ENCODE measurements at places on chromosomes 13 and 19.

GRCh38 chr13:71773531-71773930 is 93.5 kb downstream of the DACH1 start:
- DNase-seq, result no peak

GRCh38 chr19:51783372-51783771 is 11.6 kb upstream of the FPR3 start:
- no peak for DNase-seq

DNA sequence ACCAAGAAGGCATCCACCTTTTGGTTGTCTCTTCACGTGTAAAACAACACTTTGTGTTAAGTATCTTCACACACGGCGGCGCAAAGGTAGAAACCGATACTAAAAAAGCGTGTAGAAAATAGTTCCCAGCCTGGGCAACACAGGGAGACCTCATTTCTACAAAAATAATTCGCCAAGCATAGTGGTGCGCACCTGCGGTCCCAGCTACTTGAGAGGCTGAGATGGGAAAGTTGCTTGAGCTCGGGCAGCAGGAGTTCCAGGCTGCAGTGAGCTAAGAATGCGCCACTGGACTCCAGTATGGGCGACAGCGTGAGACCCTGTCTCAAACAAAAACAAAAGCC is 573 bp upstream of the ERCC5 start:
- no peak for DNase-seq

- no peak for DNase-seq
Observed at GRCh38 chr19:2888731-2889224, 11.9 kb upstream of the ZNF57 start.

DNA sequence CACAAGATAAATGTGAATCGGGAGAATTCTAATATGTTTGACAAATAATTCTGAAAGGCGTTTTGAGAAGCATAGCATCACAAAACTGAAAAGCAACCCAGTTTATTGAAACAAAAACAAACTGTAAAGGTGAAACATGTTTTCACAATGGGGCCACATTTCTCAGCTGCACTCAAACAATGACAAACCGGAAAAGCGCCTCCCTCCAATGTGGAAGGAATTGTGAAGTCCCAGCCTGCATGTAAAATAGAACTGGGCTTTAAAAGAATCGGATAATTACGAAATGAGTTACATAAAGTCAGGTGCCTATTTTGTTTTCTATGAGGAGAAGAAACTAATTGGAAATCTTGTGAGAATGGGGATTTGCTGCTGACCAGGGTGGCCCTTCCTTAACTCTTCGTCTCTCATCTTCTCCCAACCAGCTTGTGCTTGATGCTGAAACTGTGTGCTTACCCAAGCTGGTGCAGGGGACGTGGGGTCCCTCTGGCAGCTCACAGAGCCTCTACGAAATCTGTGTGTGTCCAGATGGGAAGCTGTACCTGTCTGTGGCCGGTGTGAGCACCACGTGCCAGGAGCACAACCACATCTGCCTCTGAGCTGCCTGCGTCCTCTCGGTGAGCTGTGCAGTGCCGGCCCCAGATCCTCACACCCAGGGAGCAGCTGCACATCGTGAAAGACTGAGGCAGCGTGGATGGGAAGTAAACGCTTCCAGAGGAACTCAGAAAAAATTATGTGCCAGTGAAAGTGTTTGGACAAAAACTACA is 109.4 kb downstream of the SACS start:
- DNase-seq, result no peak

GRCh38 chr13:112103961-112104880 is 37.3 kb downstream of the SOX1 start:
- no peak for DNase-seq

DNA sequence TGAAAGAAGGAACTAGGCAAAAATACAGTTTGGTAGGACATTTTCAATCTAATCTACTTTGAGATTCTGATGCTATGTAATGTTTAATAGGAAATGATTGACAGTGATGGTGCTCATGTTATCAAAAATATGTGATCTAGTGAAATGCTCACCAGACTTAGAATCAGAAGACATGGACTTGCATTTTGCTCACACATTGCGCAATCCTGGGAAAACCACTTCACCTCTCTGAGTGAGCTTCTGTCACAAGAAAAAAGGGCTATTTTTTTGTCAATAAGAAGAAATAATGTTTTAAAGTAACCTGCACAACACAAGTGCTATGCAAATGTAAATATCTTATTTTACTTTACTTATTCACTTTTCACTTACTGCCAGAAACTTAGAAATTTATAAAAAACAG is 380.9 kb upstream of the HTR2A start:
- DNase-seq, result no peak

GRCh38 chr13:103067751-103068555 is 1.7 kb upstream of the SLC10A2 start:
- DNase-seq, result no peak

DNA sequence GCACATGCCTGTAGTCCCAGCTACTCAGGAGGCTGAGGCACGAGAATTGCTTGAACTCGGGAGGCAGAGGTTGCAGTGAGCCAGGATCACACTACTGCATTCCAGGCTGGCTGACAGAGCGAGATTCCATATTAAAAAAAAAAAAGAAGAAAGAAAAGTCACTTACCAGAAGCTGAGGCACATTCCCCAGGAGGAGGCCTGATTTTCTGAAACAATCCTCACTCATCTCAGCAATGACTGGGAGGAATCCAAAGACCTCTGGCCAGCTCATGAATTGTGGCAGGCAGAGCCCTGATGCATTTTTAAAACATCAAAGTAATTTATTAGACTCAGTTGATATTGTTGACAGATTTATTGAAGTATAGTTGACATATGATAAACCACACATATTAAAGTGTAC is 206.3 kb downstream of the FOXO1 start:
- no peak for DNase-seq

GRCh38 chr13:85879014-85879413 is 79.8 kb upstream of the SLITRK6 start:
- no peak for DNase-seq

DNA sequence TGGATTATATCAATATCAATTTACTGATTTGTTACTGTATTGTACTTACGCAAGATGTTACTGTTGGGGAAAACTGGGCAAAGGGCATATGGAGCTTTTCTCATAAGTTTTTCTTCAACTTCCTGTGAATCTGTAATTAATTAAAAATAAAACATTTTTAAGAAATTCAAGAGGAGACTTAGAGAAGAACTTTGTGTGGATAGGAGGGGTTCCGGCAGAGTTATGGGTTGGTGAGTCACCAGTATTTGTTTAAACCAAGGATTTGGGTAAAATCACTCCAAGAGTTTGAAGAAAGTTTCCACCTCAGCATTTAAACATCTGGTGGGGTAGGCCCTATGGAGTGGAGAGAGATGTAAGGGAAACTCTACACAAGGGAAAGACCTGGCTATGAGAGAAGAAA is 379.6 kb downstream of the TSHZ3 start:
- no peak for DNase-seq

DNA sequence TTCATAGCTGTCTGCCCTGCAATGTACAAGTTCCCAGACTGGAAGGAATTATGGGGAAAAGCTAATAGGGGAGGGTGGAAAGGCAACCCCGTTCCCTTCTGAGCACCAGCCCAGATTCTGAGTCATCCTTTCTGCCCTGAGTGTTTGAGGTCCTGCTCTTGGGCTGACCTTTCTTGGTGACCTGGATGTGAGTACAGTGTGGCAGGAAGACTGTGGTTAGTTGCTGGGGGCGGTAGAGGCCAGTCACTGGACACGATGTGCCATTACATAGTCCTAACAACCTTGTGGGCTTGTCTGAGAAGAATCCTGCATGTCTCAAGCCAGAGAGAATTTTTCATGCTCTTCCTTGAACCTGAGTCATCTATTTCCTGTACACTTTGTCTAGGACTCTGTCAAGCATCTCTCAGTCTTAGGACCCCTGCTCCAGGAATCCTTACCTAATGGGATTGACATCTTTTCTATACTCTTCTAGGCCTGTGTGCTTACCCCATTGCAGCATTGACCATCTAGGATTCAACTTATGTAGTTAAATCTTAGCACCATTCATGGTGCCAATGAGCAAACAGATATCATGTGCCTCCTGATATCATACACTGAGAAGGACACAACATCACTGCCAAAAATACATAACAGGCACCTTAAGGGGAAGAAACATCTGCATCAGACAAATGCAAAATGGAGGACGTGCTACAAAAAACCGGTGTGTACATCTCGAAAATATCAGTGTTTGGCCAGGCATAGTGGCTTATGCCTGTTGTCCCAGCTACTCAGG is 8.1 kb upstream of the ANGPTL4 start:
- DNase-seq, result peak; percentile 57

GRCh38 chr13:76620036-76620435 is 266.2 kb downstream of the KCTD12 start:
- DNase-seq, result no peak

DNA sequence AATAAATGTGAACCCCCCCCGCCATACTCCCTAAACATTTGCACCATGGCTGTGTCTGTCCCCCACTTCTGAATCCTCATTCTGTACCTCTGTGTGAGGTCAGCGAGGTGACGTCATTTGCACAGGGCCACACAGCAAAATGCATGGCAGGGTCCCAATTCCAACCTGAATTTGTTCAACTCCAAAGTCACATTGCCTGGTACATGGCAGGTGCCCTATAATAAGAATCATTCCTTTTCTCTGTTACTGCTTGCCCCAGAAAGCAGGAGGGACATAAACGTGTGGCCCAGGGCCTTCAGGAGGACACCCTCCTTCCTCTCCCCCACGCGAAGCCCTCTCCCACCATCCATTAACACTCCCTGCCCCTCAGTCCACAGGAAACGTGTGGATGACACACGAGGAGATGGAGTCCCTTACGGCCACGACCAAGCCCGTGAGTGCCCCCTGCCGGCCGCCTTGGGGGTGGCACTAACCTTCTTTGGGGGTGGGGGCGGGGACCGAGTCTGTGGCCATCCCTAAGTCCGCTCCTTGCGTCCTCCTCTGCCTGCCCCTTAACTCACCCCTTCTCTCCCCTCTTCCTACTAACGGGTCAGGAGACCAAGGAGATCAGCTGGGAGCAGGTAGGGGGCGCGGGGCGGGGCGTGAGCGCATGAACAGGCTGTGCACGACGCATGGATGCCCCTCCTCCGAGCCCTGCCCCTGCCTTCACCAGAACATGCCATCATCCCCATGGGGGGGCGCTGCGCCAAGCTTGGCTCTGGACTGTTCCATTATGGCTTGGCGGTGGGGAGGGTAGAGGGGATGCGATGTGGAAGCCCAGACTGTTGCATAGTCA is 9.4 kb downstream of the HRC start:
- peak; percentile 74 for DNase-seq

GRCh38 chr13:37345869-37346268 is 240.4 kb upstream of the CSNK1A1L start:
- no peak for DNase-seq

- DNase-seq, result peak; percentile 100
Observed at GRCh38 chr19:34075661-34076091, 96.6 kb upstream of the LSM14A start.

DNA sequence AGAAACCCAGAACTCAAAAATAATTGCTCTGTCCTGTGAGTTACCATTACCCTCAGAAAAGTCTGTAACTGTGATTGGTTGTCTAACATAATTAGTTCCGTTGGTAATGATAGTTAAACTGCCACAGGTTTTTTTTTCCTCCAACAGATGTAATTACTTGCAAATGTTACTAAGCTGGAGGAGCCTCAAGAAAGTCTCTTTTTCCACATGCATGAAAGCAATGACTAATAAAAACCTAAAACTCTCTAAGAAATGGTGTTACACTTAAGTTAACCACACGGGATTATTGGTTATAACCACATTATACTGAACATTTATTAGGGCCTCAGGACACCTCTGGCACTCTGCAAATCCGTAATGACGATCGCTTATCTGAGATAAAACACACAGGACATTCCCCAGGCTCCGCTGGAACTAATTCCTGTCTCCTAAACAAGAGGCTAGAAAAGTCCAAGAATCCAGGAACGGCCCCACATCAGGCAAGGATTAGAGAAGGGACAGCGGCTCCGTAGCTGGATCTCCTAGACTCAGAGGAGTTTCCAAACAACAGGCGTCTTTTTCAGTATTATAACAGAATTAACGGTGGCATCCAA is 753 bp downstream of the ZNF235 start:
- peak; percentile 25 for DNase-seq

DNA sequence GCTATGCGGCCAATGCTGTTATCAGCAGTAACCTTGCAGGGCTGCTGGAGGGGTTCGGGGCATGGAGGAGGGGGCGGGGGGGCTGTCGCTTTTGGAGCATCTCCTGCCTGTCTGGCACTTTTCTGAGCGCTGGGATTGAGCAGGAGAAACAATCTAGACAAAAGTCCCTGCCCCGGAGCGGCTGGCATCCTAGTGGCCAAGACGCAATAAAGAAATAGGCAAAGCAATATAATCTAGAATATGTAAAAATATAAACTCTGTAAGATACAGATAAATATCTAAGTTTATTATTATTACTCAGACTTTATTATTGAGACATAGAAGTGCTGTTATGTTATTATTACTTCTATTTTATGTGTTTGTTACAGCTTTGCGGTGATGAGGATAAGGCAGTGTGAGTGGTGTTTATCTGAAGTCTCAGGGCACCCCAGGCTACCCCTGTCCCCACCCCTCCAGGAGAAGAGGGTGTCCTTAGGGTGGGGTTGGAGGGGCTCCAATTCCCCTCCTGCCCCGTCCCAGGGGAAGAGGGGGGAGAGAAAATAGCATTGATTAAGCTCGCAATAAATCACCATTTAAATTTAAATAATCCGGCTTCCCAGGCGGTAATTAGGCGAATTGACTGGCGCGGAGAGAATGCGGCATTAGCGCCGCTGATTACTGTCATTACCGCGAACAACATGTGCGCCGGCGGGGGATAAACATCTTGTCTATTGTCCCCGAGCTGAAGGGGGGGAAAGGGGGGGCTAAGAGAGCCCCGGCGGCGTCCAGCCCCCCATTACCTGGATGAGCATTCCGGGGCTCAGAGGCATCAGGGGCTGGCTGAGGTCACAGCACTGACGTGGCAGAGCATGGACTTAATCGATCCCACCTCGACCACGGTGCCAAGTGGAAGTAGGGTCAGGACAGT is 3.2 kb downstream of the NPAS1 start:
- no peak for DNase-seq

DNA sequence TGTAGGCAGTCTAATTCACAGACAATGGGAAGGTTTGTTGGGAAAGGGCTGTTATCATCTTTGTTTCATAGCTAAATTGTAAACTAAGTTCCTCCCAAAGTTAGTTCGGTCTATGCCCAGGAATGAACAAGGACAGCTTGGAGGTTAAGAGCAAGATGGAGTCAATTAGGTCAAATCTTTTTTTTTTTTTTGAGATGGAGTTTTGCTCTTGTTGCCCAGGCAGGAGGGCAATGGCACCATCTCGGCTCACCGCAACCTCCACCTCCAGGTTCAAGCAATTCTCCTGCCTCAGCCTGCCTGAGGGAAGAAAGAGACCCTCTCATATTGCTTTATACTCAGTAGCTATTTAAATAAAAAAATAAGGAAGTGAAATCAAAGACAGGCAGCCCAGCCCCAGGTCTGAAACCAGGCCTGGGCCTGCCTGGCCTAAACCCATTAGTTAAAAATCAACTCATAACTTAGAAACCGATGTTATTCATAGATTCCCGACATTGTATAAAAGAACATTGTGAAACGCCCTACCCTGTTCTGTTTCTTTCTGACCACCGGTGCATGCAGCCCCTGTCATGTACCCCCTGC is 297.4 kb upstream of the SGCG start:
- no peak for DNase-seq

GRCh38 chr13:23579072-23579895 is 9.1 kb downstream of the TNFRSF19 start:
- peak; percentile 58 for DNase-seq

GRCh38 chr13:49410477-49410876 is 33.4 kb downstream of the CAB39L start:
- no peak for DNase-seq
